Frontal cortex (tissue), 4 donors: ENCODE measurements at places on chromosomes 13 and 19. TPM values are rescaled to one million over a fixed set of nuclear protein-coding genes. Genes with fewer than 3 reads are reported as not detected.

GRCh38 chr13:32587811-32588170 is 1.5 kb downstream of the PDS5B start:
- DNase-seq = no peak

The INSL3 gene
- total RNA-seq = not detected

DNA sequence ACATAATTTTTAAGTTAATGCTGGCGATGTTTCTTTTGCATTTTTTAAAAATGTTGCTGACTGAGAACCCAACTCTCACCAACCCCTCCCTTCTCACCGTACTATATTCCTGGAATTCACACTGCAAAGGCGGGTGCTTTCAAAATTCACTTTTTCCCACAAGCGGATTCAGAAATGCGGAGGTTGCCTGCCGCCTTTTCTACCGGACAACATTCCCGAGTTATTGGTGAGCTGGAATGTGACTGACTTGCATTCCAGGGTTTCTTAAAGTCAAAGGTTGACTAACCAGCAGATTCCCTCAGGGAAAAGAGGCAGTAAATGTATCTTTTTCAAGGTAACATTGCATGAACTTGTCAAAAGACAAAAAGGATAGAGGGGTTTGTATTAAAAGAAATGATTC is 113.3 kb downstream of the RAB20 start:
- no peak for DNase-seq

The CEACAM3 gene
- total RNA-seq = not detected

DNA sequence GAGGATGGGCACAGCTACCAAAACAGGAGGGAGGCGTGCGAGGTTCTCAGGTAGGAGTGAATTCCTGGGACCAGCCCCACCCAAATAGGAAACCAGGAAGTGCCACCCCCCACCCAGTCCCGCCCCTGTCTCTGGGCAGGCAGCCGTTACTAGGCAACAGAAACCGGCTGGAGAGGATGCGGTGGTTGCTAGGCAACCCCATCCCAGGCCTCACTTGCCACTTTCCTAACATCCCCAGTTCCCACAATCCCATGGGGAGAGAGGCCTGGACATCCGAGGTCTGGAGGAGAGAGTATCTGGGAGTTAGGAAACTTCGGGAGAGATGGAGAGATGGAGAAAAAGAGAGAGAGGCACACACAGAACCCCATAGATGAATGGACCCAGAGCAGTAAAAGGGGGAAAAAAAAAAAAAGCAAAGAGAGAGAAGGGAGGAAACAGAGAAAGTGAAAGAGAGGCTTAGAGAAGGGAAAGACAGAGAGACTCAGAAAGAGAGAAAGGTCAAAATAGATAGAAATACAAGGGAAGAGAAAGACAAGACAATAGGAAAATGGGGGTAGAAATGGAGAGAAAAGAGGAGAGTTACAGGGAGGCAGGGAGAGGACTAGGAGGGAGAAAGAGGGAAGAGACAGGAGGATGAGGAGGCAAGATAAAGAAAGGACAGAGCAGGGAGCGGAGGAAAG is 3.8 kb downstream of the GRIK5 start:
- DNase-seq = peak; percentile 46

DNA sequence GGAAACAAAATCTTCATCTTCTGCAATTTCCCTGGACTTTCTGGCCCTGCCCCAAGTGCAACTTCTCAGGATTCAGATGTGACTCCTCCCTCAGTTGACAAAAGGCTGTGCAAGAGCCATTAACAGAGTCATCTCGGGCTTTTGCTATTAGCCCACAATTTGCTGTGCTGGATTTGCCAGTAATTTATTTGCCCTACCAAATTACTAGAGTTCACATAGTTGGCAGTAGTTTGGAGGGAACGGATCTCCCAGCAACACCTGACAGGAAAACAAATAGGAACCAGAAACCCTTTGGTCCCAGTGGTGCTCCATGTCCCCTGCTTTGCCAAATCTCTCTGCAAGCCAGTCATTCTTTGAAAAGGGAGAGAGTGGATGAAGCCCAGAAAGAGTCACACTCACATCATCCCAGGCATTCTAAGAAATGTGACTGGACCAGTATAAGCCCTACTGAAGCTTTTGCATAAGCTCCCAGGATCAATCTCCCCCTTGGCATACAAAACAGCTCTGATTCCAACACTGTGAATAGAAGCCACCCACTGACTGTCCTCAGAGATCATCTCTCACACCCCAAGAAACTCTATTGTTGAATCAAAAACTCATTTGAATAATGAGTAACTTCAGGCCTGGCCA is 350.1 kb upstream of the NBEA start:
- DNase-seq = peak; percentile 3

The CNN1 gene
- 1.2 TPM for total RNA-seq

GRCh38 chr13:29507356-29507755 is 88.1 kb downstream of the SLC7A1 start:
- DNase-seq = no peak

GRCh38 chr19:44498988-44499387 is 1.3 kb downstream of the ZNF180 start:
- no peak for DNase-seq

- DNase-seq = no peak
Observed at GRCh38 chr13:101486708-101487437, 34.4 kb downstream of the ITGBL1 start.

The GPR12 gene
- 39.5 TPM for total RNA-seq
